ENCODE measurements at places on chromosomes 6 and 20.

- no peak for DNase-seq
Measured at GRCh38 chr20:12293900-12294299, 376.2 kb downstream of the BTBD3 start.

DNA sequence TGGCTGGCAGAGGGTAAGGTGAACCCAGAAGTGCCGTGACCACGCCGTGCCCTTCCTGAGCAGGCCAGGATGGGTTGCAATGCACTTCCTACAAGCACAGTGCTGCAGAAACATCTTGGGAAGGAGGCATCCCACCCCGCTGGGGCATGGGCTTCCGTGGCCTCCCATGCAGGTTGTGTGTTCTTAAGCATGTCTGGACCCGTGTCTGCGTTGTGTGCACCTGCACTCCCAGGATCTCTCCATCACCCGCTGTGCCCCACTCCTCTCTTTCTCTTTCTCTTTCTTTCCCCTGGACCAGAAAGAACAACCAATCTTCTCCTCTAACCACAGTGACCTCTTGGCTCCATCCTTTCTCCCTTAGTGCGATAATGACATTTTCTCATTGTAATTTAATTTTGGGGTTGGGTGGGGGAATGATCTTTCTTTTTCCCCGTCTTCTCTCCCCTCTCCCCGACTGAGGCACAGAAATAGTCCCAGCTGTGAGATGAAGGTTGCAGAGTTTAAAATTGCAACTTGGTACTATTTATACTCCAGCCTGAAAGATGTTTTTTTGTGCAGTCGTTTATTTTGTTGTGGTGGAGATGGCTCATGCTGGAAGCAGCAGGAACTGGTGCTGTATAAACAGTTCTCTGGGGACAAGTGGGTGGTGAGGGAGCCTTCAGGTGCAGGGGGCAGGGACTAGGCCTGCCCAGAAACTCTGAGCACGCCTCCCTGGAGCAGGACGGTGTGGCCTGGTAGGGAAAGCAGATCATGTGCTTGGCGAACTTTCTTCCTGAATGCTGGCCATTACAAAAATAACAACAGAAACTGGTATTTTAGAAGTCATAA lies 20.5 kb downstream of the BCAS4 start:
- DNase-seq: no peak

GRCh38 chr20:34397096-34397495 lies 34.0 kb downstream of the ITCH start:
- DNase-seq: no peak

GRCh38 chr20:46028772-46029371 lies at the start of gene SLC12A5:
SLC12A5 (plus strand) TSS chr20:46029215; CDS start chr20:46029345, 130 bp downstream.
- no peak for DNase-seq

Data from activated CD4-positive, CD25-positive, alpha-beta regulatory T cell treated with anti-CD3 and anti-CD28 coated beads, Interleukin-2, amount 50 U/mL, for 72 hours (primary cell).